ENCODE measurements at places on chromosomes 16 and 17.

- DNase-seq: no peak
These were observed 33.3 kb downstream of the BAHCC1 start for GRCh38 chr17:81428516-81428915.

GRCh38 chr16:14465799-14466198 is 164.3 kb downstream of the PARN start:
- DNase-seq: no peak

DNA sequence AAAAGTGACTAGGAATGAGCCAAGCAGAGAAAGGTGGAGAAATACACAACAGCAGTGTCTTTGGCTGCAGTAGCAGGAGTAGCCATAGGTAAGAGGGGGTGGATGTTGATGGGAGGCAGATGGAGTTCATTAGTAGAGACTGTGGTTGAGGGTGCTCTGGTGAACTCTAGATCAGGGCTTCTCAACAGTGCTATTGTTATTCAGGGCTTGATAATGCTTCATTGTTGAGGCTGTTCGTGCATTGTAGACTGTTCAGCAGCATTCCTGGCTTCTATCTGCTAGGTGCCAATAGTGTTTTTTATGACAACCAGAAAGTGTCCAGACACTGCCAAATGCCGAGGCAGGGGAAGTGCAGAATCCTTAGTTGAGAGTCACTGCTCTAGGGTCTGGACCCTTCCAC is 3.6 kb downstream of the ALKBH5 start:
- DNase-seq: no peak

DNA sequence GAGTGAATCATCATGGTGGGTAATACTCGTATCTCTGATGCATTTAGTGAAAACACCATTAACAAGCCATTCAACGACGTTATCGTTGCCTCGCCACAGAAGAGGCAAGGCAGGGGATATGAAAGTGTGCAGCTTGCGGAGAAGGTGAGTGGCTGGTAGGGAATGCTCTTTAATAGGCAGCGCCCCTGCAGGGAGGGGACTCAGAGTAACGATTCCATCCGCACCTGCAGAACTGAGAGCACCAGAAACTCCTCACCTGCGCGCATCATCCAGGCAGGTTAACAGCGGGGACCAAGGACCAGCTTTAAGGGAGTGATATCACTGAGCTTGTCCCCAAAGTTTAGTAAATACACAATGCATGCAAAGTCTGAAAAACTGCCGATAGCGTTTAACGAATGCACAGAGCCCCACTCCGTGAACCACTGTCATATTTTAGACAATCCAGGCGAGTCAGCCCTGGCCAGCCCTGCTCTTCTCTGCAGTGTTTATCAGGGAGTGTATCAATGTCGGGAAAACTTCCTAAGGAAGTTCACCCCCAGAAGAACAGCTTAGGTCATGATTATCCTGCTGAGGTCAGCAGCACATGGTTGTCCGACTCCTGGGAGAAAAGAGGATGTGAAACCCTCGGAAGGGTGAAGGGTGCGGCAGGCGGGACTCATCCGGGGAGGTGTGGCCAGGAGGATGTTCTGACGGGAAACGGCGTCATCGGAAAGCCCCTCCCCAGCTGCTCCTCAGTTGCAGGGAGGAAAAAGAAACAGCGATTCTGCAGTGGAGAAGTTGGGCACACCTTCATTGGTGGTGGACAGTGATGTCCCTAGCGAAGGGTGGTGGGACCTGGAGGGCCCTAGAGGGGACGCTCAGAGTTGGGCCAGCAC is 68.5 kb upstream of the DNAH17 start:
- peak; percentile 48 for DNase-seq

DNA sequence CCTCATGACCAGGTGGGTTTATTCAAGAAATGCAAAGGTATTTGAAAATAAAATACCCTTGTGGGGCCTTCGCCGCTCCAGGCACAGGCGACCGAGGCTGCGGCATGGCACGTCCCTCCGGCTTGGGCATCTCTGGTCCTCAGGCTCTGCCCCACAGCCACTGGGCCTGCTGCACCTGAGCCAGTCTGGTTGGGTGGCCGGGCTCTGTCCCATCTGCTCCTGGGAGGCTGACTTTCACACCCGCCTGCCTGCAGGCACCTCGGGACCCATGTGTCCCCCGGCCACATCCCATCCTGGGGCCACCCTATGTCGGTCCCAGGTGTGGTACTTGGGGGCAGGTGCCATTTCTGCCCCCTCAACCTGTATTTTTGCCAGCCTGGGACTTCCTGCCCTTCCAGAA is 20.9 kb downstream of the OSBPL7 start:
- no peak for DNase-seq

- no peak for DNase-seq
These were observed 16.8 kb downstream of the TPSD1 start for GRCh38 chr16:1272453-1273198.

DNA sequence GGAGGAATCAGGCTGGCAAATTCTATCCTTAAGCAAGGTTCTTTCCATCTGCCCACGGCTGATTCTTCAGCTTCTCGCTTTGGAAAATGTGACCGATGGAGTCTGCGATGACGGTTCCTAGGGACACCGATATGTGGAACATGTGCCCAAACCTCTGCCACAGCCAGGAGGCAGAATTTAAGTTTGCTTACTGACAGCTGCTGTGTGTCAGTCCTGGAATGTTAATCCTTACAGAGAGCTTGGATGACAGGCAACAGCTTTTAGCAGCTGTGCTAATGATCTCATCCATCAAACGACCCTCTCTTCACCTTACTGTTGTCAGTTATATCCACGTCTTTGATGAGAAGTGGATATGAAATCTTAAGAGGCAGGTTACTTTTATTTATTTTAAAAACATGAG is 11.4 kb upstream of the MYH13 start:
- DNase-seq: no peak

DNA sequence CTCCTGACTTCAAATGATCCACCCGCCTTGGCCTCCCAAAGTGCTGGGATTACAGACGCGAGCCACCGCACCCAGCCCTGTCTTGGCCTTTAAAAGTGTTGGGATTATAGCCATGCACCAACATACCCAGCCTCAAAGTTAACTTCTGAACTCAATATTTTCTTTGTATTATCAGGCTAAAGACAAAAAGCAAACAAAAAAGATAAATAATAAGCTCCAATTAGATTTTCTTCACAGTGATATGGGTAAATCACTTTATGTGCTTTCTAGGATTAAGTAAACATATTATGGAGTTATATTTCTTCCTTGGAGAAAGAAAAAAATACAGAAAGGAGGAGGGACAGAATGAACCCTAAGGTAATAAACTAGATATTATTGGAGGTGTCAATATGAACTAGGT is 74.3 kb downstream of the FBXL20 start:
- no peak for DNase-seq

- DNase-seq: no peak
These were observed 5.8 kb downstream of the SPPL2C start for GRCh38 chr17:45850468-45850867.

GRCh38 chr17:16880121-16880842 is 91.6 kb downstream of the TNFRSF13B start:
- no peak for DNase-seq

DNA sequence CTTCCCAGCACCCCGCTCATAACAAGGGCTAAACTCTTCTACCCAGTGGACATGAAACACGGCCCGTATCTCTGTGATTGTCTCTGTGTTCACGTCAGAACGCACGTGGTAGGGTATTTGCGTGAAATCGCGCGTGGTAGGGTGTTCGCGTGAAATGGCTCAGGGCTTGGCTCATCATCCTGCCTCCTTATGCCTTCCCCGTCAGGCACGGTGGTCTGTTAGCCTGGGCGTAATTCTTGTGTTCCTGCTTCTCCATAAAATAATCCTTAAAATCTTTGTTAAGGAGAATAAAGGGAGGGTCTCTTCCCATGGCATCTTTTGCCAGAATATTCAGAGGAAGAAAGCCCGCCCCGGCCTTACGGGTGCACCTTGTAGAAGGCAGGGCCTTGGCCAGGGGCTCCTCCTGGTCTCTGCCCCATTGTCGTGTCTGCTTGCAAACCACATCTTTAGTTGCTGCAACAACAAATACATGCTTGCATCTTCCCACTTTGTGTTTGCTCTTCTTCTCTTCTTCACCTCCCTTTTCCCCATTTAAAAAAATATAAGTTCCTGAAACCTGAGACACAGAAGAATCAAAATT is 116.7 kb upstream of the CHMP6 start:
- DNase-seq: no peak

GRCh38 chr16:19687279-19687678 is 30.7 kb downstream of the KNOP1 start:
- DNase-seq: no peak

- DNase-seq: no peak
These were observed 25.0 kb downstream of the MPRIP start for GRCh38 chr17:17067257-17067656.

GRCh38 chr16:87271256-87271655 is 45.9 kb downstream of the C16orf95 start:
- no peak for DNase-seq

DNA sequence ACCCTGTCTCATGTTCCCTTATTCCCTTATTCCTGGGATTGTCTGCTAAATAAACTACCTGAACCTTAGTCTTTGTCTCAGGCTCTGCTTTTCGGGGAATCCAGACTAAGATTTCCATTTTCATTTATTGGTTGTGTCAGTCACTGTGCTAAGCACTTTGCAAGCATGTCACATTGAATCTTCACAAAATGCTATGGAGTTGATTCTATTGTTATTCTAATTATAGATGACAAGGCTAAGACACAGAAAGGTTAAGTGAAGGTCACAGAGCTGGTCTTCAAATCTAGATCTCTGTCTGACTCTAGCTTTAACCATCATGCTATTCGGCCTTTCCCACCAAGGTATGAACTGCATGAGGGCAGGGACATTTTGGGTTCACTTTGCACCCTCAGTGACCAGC is 13.4 kb upstream of the CES5A start:
- DNase-seq: no peak

GRCh38 chr16:85139881-85140339 is 27.6 kb upstream of the CIBAR2 start:
- DNase-seq: no peak

GRCh38 chr16:4089811-4090301 is 26.4 kb downstream of the ADCY9 start:
- no peak for DNase-seq

GRCh38 chr16:48541108-48541786 is 68.7 kb downstream of the N4BP1 start:
- DNase-seq: no peak

DNA sequence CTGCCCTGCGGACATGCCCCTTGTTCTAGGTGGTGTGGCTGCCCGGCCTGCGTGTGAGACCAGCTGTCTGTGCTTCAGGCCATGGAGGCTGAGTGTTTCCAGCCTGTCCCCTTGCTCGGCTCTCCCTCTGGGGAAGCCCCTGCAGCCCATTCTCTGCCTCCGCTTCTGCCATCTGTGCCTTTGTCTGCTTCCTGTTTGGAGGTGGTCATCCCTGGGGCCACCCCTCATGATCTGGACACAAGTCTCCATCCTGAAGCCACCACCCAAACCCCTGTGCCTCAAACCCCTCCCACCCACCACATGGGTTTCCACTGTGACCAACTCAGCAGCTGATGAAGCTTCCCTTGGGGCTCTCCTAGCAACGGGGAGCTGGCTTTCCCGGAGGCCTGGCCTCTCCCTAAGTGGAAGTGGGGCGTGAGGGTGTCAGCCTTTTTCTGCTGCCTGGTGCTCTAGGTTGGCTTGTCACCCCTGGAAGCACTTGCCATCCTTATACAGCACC is 184.9 kb downstream of the SEC14L1 start:
- DNase-seq: no peak

GRCh38 chr17:1557355-1558095 is 5.1 kb downstream of the PITPNA start:
- DNase-seq: no peak

DNA sequence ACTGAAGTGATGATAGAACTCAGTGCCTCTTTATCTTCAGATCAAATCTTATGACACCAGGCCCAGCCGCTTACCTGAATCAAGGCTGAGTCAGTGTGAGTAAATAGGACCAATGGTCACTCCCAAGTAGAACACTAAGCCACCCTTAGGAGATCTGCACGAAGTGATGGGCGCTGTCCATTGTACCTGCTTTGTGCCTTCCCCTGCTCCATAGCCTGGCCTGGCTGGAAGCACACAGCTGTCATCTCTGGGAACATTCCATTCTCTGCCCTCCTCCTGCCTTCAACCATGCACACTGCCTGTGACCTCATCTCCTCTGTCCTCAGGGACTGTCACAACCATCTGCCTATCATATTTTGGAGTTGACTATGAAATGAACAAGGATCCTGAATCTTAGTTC is 279.5 kb upstream of the ASIC2 start:
- DNase-seq: no peak
